RCC 7860 (cell line): ENCODE measurements at places on chromosomes 13 and 19.

GRCh38 chr19:19022380-19022961, 10.8 kb downstream of the SUGP2 start:
- no peak for DNase-seq

DNA sequence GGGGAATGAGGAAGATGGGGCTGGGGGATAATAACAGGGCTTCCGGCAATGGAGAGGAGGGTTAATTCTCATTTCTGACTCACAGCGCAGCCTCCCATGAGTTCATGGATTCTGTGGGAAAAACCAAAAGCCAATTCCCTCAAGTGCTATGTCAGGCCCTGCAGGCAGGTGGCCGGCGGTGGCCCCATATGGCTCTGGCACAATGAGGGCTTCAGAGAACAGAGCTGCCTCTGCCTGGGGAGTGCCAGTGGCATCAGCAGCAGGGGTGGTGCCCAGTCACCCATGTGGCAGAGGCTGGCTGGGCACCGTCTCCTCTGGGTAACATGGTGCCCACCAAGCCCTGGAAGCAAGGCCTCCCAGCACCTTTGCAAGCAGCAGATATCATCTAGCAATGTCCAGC, 69.1 kb downstream of the ALOX5AP start:
- DNase-seq, result no peak

- DNase-seq, result no peak
Measured at GRCh38 chr13:31115616-31116015, 46.1 kb downstream of the HSPH1 start.

DNA sequence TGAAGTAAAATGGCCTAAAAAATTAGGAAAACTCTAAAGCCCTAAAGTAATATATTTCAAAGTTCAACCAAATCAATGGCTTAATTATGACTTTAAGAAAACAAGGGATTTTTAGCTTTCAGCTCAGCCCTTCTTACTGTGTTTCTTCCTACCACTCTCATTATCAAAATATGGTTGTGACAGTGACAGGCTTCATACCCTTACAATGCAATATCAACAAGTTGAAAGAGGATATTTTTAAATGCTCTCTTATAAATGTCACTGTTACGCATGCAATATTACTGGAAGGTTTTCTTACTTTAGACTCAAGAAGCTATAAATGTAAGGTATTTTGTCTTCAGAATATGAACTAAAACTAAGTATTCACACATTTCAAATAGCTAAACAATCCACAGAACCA, 1225.7 kb upstream of the MIR17HG start:
- DNase-seq, result no peak

DNA sequence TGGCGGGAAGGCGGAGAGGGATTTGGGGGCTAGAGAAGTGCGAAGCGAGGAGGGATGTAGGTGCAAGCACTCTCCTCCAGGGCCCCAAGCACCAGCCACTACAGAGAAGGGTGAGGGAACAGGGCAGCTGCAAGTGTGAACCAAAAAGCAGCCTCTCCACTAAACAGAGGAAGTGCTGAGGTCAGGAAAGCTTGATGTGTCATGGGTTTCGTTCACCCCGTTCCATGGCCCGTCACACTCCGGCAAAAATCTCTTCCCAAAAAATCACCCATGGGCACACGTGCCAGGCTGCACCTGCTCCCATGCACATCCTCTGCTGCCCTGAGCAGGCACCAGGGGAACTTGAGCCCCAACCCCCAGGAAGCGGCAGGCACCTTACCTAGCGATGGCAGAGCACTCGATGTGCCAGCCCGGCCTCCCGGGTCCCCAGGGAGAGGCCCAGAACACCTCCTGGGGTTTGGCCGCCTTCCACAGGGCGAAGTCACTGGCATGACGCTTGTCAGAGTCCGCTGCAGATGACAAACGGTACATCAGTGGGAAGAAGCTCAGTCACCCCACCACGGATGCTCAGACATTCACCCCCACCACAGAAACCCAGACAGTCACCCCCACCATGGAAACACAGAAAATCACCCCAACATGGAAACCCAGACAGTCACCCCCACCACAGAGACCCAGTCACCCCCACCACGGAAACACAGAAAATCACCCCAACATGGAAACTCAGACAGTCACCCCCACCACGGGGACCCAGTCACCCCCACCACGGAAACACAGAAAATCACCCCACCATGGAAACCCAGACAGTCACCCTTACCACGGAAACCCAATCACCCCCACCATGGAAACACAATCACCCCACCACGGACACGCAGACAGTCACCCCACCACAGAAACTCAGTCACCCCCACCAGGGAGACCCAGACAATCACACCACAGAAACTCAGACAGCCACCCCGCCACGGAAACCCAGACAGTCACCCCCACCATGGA, 29.0 kb downstream of the CARS2 start:
- DNase-seq, result no peak

DNA sequence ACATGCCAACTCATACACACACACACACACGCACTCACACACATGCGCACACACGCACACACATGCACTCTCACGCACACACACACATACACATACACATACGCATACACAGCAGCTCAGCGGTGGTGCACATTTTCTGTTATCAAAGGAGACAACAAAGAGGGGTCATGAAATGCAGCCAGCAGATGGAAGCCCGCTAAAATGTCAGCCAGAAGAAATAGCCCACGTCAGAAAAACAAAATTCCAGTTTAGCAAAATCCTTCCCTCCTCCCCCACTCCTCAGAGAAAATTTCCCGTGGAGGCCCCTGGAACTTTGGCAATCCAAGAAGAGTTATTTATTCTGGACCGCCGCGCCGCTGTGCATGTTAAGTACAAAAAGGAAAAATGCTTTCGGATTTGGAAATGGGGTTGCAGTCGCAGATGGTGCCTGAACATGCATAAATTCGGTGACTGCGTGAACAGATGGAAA, 114.6 kb upstream of the VSTM2B start:
- no peak for DNase-seq

- no peak for DNase-seq
Measured at GRCh38 chr19:28504139-28504538, 708.8 kb downstream of the UQCRFS1 start.

- DNase-seq, result no peak
Measured at GRCh38 chr19:18672606-18673337, 10.7 kb upstream of the CRTC1 start.

DNA sequence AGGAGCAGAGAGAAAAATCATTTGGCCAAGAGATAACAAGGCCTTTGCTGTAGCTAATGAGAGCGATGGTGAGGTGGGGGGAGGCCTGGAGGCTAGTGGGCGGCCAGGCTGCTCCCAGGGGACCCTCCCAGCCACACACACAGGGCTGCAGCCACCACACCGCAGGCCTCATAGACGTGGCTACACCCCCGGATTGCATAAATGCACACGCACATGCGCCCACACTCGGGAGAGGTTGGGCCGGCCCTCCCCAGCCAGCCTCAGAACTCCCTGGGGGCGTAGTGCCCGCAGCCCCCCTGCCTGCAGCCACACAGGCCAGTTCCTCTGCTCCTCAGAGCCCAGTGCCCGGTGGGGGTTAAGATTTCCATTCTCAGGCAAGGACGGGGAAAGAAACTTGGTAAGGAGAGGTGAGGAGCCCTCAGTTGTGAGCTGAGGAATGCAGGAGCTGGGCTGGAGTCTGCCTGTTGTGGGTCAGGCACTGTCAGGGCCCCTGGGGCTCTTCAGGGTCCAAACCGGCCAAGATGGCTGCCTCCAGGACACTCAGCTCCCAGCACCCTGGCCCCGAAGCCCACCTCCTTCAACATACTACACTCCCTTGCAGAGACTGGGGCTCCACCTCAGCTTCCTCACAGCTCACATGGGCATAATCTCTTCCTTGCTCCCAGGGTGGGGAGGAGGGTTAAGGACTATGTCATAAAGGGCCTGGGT, 8.0 kb downstream of the PTH2 start:
- DNase-seq, result no peak

- DNase-seq, result no peak
Measured at GRCh38 chr13:76750126-76750525, 136.1 kb downstream of the KCTD12 start.

DNA sequence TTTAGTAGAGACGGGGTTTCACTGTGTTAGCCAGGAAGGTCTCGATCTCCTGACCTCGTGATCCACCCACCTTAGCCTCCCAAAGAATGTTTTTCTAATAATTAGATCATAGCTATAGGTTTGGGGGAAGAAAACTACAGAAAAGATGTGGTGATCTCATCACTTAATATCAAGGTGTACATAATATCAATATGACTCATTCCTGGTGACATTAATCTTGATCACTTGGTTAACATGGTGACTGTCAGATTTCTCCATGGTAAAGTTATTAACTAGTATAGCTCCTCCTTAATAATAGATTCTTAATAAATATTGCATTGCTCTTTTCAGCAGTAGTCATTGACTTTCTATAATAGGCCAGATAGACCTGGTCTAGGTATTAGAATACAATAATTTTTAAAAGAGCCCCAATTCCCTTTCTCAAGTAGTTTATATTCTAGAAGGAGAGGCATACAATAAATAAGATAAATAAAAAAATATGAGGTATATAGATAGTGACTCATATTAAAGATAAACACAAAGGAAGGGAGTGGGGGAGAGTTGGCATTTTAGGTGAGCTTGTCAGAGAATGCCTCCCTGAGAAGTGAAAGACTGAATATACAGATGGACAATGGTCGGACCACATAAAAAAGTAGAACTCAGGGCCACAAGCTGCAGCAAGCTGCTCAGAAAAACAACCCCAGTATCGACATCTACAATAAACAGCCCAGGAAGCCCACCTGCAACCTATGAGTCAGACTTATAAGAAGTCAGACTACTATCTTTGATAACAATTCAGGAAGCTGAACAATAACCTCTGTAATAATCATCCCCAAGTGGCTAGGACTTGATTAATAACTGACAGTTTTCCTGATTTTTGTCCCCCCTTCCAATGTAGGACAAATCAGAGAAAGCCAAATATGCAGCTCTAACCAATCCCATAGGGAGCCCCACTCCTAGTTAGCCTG, 210.8 kb downstream of the RFC3 start:
- DNase-seq, result no peak

GRCh38 chr19:29651622-29652394, 13.5 kb upstream of the PLEKHF1 start:
- no peak for DNase-seq
